Amniotic stem cell (primary cell): ENCODE measurements at places on chromosomes 3 and 15.

DNA sequence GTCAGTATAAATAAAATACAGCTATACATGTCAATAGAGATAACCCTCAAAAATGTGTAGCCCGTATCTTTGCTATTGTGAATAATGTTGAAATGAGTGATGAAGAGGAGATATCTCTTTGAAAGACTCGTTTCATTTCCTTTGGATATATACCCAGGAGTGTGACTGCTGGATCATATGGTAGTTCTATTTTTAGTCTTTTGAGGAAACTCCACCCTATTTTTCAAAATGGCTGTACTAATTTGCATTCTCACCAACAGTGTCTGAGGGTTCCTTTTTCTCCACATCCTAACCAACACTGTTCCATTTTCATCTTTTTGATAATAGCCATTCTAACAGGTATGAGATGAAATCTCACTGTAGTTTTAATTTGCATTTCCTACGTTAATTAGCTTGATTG lies 237.5 kb upstream of the GBE1 start:
- DNase-seq: no peak

- DNase-seq: no peak
Measured at GRCh38 chr3:185216607-185216958, 37.3 kb downstream of the EHHADH start.

GRCh38 chr15:30865257-30865656 lies 38.5 kb upstream of the FAN1 start:
- no peak for DNase-seq

- no peak for DNase-seq
Measured at GRCh38 chr15:57607570-57608000, 15.9 kb downstream of the MYZAP start.

DNA sequence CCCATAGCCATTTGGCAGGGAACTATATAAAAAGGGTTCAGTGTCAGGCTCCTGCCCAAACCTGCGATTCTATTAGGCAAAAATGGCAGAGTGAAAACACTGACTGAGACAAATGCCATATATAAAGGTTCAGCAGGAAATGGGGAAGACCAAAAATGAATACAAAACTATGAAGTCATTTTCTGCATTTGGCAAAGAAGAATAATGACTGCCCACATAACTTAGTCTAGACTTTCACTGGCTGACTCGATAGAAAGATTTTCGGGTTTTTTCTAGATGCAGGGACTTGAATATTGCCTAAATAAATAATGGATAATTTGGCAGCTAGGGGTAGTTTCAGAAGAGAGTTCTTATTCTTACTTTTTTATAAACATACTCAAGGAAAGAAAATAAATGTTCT lies 178.0 kb downstream of the TPRG1 start:
- DNase-seq: no peak

DNA sequence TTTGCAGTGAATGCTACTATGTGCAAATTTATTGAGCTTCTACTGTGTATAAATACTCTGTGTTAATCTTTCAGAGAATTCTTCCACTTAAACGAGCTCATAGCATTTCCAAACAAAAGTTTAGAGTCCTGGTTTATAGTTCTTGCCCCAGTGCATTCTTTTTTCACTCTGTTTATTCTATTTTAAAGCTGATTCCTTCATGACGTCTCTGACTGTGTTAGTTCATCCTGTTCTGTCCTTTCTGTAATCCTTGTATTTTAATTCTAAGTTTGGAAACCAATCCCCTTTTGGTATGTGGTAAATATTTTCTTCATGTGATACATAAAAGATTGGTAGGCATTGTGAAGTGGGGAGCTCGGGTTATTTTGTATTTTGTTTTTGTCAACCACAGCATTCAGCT lies 18.7 kb downstream of the P2RY14 start:
- no peak for DNase-seq

DNA sequence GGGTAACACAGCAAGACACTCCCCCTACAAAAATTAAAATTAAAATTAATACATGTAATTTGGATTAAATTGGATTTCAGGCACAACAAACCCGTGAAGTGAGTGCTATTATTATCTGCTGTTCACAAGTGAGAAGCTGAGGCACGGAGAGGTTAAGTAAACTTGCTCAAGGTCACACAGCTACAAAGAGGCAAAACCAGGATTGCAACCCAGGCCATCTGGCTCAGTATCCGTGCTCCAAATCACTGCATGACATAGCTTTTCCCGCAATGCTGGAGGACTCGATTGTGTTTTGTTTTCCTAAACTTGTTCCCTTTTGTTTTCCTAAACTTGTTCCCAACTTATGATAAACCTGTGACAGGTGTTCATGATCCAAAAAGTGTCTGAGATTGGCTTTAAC lies 19.9 kb upstream of the C15orf39 start:
- DNase-seq: no peak

DNA sequence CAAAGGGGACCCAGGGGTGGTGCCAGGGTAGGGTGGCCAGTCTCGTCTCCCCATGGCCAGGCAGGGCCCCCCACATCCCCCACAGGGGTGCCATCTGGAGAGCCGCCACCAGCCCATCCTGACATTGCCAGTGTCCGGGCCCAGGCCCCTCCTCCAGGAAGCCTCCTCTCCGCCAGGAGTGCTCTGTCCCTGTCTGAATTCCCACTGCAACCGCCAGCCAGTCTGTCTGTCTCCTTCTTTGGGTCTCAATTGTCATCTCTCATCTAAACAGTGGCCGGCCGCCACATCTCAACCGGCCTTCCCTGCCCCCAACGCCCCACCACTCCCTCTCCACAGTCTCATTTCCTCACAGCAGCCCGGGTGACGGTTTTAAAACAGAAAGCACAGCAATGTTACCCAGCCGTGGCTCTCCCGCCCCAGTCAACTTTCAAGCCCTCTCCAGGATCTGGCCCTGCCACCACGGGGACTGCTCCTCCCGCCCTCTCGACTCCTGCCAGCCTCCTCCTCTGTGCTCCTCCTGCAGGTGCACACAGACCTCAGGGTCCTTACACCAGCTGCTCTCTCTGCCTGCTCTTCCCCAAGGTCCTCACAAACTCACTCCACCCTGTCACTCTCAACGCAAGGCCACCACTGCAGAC lies 57.0 kb downstream of the IQSEC1 start:
- no peak for DNase-seq

DNA sequence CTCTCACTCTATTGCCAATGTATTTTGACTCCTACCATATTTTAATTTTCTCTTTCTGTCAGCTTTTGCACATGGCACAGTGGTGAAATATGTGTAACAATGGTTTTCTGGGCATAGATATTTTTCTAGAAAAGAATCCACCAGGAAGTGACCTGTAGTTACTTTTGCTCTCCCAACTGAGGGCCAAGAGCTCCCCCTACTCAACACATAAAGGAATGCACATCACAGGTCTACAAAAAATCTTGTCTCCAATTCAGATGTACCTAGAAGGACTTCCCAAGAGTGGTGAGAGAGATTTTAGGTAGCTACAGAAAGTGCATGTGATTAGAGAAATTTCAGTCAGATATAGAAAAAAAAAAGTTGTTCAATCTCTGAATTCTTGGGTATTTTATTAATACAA lies 15.6 kb downstream of the CPA3 start:
- no peak for DNase-seq

- no peak for DNase-seq
Measured at GRCh38 chr15:51724673-51725072, 12.8 kb downstream of the LYSMD2 start.

- no peak for DNase-seq
Measured at GRCh38 chr15:67511606-67512005, 9.3 kb upstream of the C15orf61 start.

- no peak for DNase-seq
Measured at GRCh38 chr3:159852821-159853505, 135.7 kb upstream of the IL12A start.

DNA sequence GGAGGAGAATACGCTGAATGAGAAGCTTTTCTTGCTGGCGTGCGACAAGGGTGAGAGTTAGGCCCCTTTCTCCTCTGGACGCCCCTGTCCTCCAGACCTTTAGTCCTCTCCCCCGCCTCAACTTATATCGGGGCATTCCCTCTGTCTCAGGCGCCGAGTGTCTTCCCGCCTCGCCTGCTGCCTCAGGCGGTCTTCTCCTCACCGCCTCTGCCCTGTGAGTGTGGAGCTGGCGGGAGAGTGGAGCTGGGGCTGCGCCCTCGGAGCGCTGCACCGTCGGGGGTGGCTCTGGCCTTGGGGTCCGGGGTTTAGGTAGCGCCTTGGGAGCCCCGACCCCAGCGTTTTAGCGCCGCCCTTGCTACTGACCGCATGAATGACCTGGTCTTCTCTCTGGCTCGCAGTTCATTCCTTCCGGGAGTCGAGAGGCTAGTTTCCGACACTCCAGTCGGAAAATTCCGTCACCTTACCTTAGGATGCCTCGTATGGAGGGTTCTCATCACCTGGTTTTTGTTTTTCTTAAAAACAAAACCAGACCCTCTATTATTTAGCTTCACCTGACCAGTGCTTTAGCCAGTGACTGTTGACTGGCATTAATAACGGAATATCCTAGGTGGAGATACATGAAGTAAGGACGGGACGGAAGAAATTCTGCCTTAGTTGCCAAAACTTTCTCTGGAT lies 985 bp downstream of the TRPC1 start:
- DNase-seq: no peak

- DNase-seq: no peak
Measured at GRCh38 chr3:24138876-24139256, 193.8 kb downstream of the NR1D2 start.

GRCh38 chr15:59371458-59372351 lies 966 bp downstream of the MYO1E start:
- DNase-seq: no peak

- no peak for DNase-seq
Measured at GRCh38 chr3:44680921-44681455, 31.5 kb upstream of the ZNF502 start.

GRCh38 chr15:59388670-59389069 lies 16.0 kb upstream of the MYO1E start:
- no peak for DNase-seq
